ENCODE measurements at places on chromosomes 2 and 18. TPM values are rescaled to one million over a fixed set of nuclear protein-coding genes. Genes with fewer than 3 reads are reported as not detected.

The SLC38A11 gene
- 0.15 TPM for polyA plus RNA-seq

The CHRNG gene
- 167 TPM for polyA plus RNA-seq

The SULT1C2 gene
- polyA plus RNA-seq = 0.15 TPM

The TMEM198 gene
- 3.6 TPM for polyA plus RNA-seq

The SCG2 gene
- not detected for polyA plus RNA-seq

The GKN2 gene
- polyA plus RNA-seq = not detected

The ZNF521 gene
- polyA plus RNA-seq = 50.6 TPM

The CELF4 gene
- 0.84 TPM for polyA plus RNA-seq

The PLEK gene
- 6.0 TPM for polyA plus RNA-seq

The ELOA2 gene
- not detected for polyA plus RNA-seq

The FN1 gene
- polyA plus RNA-seq = 373 TPM

The LRRTM1 gene
- 0.48 TPM for polyA plus RNA-seq

The L3MBTL4 gene
- polyA plus RNA-seq = 1.2 TPM

The CYBRD1 gene
- 73.0 TPM for polyA plus RNA-seq

The SERPINB2 gene
- 0.85 TPM for polyA plus RNA-seq

The DPP10 gene
- polyA plus RNA-seq = 0.15 TPM

The CROCC2 gene
- 0.22 TPM for polyA plus RNA-seq

The PAX8 gene
- polyA plus RNA-seq = 2.2 TPM

The DCC gene
- polyA plus RNA-seq = 0.14 TPM

The EFR3B gene
- polyA plus RNA-seq = 5.3 TPM

The ERICH2 gene
- polyA plus RNA-seq = 0.56 TPM

The SKOR2 gene
- not detected for polyA plus RNA-seq

The ZDBF2 gene
- polyA plus RNA-seq = 8.1 TPM

All from hindlimb muscle (tissue), 1 donor.